Activated naive CD8-positive, alpha-beta T cell treated with anti-CD3 and anti-CD28 coated beads, Interleukin-2, amount 10 ng/mL, durations not matched to agents 7 days and 5 days (primary cell): ENCODE measurements at places on chromosomes 13 and 19. TPM values are rescaled to one million over a fixed set of nuclear protein-coding genes. Genes with fewer than 3 reads are reported as not detected.
A peak's percentile ranks its signal among the peaks of the same experiment; 100 is the strongest.

DNA sequence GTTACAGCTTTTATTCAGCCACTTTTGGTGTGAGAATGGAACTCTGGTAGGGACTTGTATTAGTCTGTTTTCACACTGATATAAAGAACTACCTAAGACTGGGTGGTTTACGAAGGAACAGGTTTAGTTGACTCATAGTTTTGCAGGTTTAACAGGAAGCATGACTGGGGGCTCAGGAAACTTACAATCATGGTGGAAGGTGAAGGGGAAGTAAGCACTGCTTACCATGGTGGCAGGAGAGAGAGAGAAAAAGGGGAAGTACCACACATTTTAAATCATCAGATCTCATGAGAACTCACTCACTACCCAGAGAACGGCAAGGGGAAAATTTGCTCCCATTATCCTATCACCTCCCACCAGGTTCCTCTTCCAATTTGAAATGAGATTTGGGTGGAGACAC, 942.2 kb downstream of the PCDH17 start:
- H3K27me3 ChIP-seq: no peaks in the 10 kb centered on the region
- H3K27ac ChIP-seq: no peak overlapping the region
- DNase-seq: no peak
- no peaks in the 10 kb centered on the region for H3K36me3 ChIP-seq
- no peak overlapping the region for H3K4me3 ChIP-seq
- no peaks in the 10 kb centered on the region for H3K4me1 ChIP-seq

DNA sequence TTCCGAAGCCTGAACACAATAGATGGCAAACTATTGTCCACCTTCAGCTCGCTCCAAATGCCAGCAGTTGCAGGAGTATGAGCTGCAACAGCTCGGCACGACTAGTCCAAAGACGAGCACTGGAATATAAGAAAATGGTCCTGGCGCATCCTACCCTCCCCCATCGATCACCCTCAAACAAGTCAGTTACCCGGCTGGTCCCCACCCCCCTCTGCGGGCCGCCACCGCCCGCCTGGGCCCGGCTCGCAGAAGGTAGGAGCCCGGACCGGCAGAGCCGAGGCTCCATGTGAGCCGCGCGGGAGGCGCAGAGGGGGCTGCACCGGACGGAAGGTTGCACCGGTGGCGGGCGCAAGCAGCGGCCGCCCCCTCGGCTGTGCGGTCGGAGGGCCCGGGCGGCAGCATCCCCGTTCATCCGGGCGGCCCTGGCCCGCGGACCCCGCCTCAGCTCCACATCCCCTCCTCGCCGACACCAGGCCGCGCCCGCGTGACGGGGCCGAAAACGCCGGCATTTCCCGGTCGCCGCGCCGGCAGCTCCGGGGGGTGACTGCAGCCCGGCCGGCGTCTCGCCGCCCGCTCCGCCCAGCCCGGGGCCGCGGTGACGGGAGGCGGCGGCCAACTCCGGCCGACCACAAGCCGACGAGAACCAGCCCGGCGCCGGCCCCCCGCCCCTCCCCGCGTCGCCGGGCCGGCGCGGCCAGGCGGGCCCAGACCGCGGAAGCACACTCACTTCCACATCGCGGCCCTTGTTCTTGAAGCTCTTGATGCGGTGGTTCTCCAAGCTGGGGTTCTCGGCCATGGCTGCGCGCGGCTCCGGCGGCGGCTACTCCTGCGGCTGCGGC, 552 bp downstream of the KPNA3 start:
- peaks cover 2% of the 10 kb centered on the region for H3K27me3 ChIP-seq
- peaks cover 5% of the 10 kb centered on the region for H3K36me3 ChIP-seq
- H3K27ac ChIP-seq: peak overlapping the region; percentile 92
- H3K4me1 ChIP-seq: peaks cover 24% of the 10 kb centered on the region
- peak overlapping the region; percentile 96 for H3K4me3 ChIP-seq

DNA sequence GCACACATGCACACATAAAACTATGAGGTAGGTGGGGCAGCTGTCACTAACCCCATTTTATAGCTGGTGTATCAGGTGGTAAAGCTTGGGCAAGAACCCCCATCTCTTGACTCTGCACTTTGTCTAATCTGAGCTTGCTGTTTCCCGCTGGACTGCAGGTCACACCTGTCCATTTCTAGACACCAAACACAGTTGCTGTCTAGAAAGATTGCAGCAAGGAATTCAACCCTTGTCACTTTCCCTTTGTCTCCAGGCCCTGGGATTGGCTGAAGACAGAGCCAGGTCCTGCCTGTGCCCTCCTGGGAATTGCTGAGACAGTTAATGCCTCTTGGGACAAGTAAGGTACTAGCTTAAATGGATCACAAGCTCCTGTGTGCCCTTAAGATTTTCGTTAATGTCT, 83.8 kb downstream of the RNASEH2B start:
- H3K27me3 ChIP-seq: peaks cover 3% of the 10 kb centered on the region
- H3K4me3 ChIP-seq: no peak overlapping the region
- no peaks in the 10 kb centered on the region for H3K36me3 ChIP-seq
- H3K4me1 ChIP-seq: peaks cover 21% of the 10 kb centered on the region

DNA sequence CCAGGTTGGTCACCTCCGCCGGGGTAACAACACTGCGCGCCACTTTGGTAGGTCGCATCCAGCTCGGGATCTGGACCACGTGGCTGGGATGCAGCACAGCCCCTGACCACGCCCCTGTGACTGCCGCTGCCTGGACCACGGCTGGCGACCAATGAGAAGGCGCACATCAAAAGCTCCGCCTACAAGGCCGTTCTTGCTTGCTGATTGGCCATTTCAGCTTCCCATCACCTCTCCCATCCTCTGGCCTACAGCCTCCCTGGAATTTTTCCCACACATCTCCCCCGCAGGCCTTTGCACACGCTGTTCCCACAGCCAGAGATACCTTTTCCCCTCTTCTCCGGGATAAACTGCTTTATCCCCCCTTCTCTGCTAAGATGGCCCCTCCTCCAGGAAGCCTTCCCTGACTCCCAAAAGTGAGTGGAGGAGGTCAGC, 12.5 kb upstream of the MAP1S start:
- H3K36me3 ChIP-seq: no peaks in the 10 kb centered on the region
- H3K27me3 ChIP-seq: peaks cover 3% of the 10 kb centered on the region
- no peak for DNase-seq
- peaks cover 2% of the 10 kb centered on the region for H3K4me1 ChIP-seq
- no peak overlapping the region for H3K4me3 ChIP-seq

DNA sequence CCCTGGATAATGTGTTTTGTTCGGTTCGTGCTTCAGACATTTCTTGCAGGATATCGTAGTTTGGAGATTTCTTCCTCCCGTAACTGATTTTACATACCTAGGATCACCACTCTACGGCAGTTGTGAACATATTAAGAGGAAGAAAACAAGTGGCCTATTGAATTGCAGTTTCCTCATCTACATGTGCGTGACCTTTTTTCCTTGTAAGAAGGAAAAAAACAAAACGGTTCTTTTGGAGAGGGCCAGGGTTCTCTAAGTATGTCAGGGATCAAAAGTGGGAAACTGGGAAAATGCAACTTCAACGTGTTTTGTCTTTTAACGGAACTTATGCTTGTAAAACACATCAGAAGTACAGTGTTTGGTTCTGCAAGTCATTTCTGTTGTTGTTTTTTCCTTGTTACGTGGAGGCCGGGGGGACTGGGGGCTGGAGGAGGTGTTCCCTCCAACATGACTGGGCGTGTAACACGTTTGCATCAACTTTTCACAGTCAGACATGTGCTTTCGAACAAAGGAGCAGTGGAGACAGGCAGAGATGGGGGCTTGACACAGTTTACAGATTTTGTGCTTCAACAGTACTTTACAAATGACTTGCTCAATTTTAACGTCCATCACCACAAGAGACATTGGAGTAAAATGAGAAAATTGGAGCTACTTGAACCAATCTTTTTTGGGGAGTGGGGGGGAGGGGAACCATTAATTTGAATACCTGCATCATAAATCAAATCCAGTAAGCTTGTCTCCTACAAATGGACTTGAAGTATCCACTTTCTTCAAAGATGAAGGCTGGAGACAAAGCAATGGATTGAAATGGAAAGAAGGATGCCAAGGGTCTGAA, 3.8 kb downstream of the ZC3H4 start:
- peaks cover 36% of the 10 kb centered on the region for H3K36me3 ChIP-seq
- H3K4me3 ChIP-seq: peak overlapping the region; percentile 97
- H3K27me3 ChIP-seq: no peaks in the 10 kb centered on the region
- H3K4me1 ChIP-seq: peaks cover 47% of the 10 kb centered on the region
- peak overlapping the region; percentile 100 for H3K27ac ChIP-seq

GRCh38 chr19:41545547-41545946, 30.4 kb upstream of the CEACAM21 start:
- H3K27me3 ChIP-seq: no peaks in the 10 kb centered on the region
- no peak for DNase-seq
- H3K4me3 ChIP-seq: peak overlapping the region; percentile 88
- H3K27ac ChIP-seq: peak overlapping the region; percentile 96
- H3K4me1 ChIP-seq: peaks cover 55% of the 10 kb centered on the region
- H3K36me3 ChIP-seq: peaks cover 9% of the 10 kb centered on the region

GRCh38 chr13:109447667-109448066, 338.7 kb downstream of the IRS2 start:
- DNase-seq: no peak
- H3K27me3 ChIP-seq: peaks cover 5% of the 10 kb centered on the region
- H3K4me3 ChIP-seq: no peak overlapping the region
- no peaks in the 10 kb centered on the region for H3K36me3 ChIP-seq
- H3K27ac ChIP-seq: no peak overlapping the region
- no peaks in the 10 kb centered on the region for H3K4me1 ChIP-seq

DNA sequence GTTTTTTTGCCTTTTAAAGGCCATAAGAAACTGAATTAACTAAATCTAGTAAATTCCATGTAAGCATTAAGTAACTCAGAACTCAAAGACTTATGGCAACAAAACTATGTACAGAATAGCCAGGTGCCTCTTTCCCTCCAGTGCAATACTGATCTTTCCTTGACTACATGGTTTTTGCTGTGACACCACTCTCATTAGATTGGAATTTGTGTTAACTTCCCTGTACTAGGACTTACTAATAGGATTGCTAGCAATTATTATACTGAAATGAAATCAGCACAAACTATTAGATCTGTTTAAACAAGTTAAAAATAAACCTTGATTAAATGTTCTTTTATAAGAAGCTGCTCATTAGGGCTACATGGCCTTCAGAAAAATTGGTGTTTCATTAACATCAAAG, 96.3 kb downstream of the DACH1 start:
- H3K27ac ChIP-seq: no peak overlapping the region
- H3K27me3 ChIP-seq: no peaks in the 10 kb centered on the region
- H3K4me3 ChIP-seq: no peak overlapping the region
- no peaks in the 10 kb centered on the region for H3K4me1 ChIP-seq
- DNase-seq: no peak

DNA sequence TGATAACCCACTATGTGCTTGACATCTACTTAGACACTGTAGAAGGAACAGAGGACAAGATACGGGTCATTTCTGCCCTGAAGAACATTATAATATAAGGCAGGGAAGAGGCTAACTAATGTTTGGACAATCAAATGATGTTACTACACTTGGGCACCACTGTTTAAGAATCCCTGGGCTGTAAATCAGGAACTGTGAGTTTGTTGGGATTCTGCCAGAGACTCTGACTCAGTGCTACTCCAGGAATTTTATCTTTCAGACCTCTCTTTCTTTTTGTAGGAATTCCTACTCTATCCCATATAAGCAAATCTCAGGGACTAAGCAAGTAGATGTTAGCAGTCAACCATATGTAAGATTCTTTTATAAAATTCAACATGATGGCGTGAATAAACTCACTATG, 3.1 kb upstream of the ZNF471 start:
- H3K4me1 ChIP-seq: peaks cover 5% of the 10 kb centered on the region
- no peak overlapping the region for H3K4me3 ChIP-seq
- H3K36me3 ChIP-seq: peaks cover 5% of the 10 kb centered on the region
- H3K27me3 ChIP-seq: no peaks in the 10 kb centered on the region

Gene TMEM255B
- 1.6 TPM for total RNA-seq
